SHP77 (cell line): ENCODE measurements at places on chromosomes 6 and 20.

DNA sequence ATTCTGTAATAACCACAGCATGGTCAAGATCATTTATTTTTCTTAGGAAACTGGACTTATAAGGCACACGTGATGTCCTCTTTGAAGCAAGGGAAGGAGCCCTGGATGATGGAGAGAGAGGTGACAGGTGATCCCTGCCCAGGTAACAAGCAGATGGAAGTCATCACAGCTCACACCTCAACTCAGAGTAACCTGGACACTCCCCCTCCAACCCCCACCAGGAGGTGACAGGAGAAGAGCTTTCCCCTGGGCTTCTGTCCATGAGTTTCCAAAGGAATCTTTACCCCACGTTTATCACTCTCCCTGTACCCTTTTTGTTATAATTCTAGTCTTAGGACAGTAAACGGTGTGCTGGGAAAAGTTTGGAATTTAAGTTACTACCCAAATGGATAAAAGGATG, 28.4 kb downstream of the ZNF334 start:
- no peak for DNase-seq

- no peak for DNase-seq
Observed at GRCh38 chr20:31857861-31858759, 12.2 kb downstream of the DUSP15 start.

GRCh38 chr20:13960525-13960924, 29.9 kb downstream of the SEL1L2 start:
- no peak for DNase-seq

GRCh38 chr20:3239867-3240775, 1.1 kb upstream of the SLC4A11 start:
- no peak for DNase-seq

- no peak for DNase-seq
Observed at GRCh38 chr6:47230579-47230978, 79.1 kb downstream of the TNFRSF21 start.

DNA sequence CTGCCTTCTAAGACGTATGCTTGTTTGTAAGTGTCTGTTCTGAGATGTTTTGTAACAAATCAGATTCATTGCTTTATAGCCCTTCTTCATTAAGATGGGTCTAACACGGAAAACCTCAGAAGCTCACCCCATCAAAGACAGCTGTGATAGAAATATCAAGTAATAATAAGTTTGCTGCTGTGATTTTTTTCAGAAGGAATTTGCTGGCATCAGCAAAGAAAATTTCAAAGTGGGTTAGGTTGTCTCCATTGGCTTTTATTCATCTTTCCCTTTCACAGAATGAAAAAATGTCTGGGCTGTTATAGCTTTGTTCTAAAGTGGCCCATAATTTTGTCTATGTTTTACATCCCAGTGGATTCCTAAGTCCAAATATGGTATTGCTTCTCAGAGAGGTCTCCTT, 81.4 kb downstream of the SLX4IP start:
- DNase-seq = no peak

DNA sequence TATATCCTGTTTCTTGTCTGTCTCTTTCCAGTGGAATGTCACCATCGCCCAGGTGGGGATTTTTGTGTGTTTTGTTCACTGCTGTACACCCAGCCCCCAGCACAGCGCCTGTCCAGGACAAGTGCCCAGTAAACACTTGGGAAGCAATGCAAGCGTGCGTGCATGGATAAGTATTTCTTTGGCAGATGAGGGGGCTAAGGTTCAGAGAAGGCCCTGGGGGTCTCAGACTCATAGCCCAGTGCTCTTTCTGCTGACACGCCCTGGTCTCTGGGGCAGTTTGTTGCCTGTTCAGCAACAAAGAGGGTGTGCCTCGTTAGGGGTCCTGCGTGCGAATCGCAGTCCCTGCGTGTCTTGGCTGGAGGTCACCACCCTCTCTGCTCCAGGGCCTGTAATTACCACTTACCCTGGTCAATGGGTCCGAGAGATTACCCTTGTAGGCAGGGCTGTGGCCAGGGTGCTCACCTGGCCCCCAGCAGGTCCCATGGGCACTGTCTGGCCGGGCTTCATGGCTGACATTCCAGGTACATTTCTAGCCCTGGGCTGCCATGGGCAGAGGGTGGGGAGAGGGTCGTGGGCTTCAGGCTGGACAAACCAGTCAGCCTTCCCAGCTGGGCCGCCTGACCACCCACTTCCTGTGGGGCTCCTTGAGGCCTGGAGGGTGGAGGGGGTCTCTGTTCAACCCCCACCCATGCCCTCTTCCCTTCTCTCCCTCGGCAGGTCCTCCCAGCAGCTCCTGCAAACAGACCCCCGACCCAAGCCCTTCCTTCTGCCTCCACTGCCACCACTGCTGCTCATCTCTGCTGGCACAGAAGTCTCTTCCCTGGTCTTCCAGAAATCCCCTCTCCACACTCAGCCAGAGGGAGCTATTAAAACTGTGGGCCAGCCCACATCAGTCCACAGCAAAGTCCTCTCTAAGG, 87.1 kb downstream of the CEBPB start:
- no peak for DNase-seq

DNA sequence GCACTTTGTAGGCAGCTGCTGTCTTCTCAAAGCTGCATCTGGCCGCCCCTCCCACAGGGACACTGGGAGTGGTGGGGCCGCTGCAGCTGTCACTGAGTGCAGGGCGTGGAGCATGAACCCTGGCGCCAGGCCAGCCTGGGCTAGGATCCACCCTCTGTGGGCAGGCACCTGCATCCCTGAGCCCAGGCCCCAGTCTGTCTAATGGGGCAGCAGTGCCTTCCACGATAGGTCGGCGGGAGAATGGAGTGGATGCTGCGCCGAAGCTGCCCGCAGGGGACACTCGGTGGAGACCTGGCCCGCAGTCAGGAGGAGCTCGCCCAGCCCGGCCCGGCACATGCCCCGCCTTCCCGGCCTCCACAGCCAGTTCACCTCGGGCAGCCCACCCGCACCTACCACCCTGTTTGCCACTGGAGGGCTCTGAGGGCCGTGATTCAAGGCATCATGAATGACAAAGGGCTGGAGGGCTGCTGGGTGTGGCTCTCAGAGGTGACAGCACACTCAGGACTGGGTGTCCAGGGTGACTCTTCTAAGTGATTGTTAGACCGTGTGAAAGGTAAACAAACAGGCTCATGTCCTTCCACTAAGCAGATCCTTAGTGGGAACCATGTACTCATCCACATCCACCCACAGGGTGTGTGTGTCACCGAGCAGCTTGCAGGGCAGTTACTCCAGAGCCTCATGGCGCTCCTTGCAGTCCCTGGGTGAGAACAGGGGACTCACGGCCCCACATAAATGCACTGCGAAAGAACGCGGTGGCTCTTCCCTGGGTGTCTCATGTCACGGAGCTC, 133.9 kb downstream of the AGPAT4 start:
- DNase-seq = peak; percentile 37

- no peak for DNase-seq
Observed at GRCh38 chr6:118872726-118873125, 21.2 kb upstream of the ASF1A start.

DNA sequence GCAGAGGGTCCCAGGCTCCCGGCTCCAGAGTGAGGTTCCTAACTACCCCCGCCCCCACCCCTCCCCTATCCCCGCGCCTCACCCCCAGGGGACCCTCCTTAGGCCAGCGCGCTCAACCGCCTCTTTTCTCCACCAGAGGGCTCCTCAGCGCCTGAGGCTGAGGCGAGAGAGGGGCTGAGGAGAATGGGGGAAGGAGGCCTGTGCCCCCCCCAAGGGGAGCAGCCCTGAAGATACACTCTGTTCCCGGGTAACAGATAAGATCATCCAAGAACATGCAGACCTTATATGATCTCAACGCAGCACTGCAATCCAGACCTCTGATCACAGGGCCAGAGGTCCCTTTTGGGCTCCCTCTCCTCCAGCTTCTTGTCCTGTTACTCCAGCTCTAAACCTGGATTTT, 43.3 kb upstream of the MRPS10 start:
- no peak for DNase-seq

- no peak for DNase-seq
Observed at GRCh38 chr6:49342410-49342809, 120.6 kb downstream of the MMUT start.

GRCh38 chr20:13492001-13492481, 146.7 kb downstream of the TASP1 start:
- DNase-seq = no peak

DNA sequence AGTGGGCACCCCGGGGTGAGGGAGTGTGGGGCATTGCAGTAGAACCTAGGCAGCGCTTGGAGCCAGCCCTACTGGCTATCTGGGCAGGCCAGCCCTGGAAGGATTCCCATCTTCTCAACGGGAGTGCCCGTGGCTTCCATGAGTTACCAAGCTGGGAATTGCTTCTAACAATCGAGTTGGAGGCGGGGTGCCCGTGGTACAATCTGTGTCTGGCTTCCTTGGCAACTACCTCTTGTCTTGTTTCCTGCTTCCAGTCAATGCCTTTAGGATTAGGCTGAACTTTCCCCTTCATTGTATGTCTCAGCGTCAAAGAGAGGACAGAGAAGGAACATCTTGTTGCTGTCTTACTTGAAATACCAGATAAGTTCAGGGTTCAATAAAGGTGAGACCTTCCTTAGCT, 33.3 kb downstream of the PPP1R14C start:
- DNase-seq = no peak

DNA sequence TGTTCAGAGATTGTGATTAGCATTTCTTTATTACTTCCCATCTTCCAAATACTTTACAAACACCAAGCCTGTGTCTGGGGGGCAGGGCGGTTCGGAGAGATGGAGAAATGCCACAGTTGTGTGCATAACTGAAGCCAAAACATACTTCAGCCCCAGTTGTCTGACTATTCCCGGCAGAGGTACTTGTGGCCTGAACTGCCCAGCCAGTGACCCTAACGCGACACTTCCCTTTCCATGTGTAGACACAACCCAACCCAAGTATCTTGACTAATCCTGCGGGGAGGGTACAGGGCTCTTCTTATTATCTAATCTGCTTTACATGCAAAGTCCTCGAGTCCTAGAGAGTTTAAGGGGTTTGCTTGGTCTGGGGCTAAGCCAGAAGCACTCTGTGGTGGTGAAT, 46.2 kb downstream of the ISM1 start:
- DNase-seq = no peak

DNA sequence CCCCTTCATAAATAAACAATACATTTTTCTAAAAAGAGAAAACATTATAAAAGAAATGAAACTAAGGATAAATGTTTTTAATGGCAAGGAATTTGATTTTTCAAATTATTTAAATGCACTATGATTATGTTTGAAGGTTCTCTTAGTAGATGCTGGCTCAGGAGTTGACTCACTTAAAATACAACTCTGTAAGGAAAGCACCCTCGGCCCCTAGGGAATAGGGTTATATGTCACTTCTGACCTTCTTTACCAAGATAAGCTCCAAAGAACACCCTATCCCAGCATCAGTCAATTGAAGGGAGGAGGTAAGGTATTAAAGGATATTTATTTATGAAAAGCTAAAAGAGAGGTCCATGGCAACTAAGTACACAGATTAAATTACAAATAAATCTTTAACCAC, 6.8 kb downstream of the SNAP91 start:
- DNase-seq = no peak

DNA sequence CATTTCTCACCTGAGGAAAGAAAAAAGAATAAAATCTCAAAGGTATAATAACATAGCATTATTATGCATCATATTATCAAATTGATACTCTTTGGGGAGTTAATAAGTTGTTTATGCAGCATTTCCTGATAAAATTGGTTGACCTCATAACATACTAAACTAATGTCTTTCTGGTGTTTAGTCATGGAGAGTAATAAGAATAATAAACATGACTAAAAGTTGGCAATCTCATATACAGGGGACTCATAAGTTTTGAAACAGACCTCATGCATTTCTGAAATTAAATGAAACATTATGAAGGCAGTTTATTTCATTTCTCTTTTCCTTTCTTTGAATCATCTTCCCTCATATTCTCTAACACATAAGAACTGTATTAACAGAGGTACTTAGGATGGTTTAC, 60.5 kb upstream of the PRDM1 start:
- no peak for DNase-seq

GRCh38 chr20:53922901-53923314, 147.5 kb downstream of the BCAS1 start:
- DNase-seq = no peak

DNA sequence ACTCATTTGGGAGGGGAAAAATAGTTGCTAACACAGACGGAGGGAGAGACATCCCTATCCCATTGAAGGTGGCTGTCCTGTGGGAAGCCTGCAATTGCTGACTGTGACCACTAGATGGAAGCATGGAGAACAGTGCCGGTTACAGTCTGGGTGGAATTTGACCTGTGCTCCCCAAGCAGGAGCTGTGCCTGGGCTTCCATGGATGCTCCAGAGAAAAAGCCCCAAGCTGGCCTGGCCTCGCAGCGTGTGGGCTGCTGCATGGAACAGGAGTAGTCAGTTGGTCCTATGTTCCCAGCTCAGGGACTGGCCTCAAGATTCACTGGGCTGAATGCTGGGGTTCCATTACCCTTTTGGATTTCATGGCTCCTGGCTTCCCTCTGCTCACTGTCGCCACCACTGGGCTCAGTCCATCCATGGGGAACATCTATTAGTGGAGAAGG, 116.3 kb upstream of the CHD6 start:
- DNase-seq = peak; percentile 10

DNA sequence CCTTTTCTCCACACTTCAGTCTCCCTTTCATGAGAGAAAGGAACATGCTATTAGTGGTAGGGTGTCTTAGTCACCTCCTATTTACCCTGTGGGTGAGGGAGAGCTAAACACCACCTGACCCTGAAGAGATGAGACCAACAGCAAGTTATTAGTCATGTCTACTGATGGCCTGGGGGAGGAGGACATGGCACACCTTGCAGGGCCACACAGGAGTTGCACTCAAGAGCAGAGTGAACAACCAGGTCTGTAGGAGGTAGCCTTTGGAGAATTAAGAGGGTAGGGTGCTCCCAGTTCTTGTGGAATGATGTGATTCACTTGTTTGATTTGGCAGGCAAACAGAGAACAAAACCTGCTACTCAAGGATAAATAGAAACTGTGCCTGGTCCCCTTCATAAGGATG, 82.7 kb upstream of the FABP7 start:
- no peak for DNase-seq

DNA sequence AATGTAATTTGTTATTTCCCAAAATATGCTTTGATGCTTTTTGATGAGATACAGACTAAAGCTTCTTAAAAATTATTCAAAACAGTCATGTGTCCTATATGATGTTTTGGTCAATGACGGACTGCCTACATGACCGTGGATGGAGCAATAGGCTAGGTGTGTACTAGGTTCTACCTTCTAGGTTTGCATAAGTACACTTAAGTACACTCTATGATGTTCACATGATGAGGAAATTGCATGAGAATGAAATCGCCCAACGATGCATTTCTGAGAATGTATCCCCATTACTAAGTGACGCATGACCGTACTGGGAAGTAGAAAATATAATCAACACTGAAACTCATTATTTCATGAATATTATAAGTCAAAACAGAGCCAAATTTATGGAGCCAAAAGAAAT, 151.3 kb upstream of the UST start:
- no peak for DNase-seq
